SK-MEL-5 (cell line): ENCODE measurements at places on chromosomes 5 and 9.

DNA sequence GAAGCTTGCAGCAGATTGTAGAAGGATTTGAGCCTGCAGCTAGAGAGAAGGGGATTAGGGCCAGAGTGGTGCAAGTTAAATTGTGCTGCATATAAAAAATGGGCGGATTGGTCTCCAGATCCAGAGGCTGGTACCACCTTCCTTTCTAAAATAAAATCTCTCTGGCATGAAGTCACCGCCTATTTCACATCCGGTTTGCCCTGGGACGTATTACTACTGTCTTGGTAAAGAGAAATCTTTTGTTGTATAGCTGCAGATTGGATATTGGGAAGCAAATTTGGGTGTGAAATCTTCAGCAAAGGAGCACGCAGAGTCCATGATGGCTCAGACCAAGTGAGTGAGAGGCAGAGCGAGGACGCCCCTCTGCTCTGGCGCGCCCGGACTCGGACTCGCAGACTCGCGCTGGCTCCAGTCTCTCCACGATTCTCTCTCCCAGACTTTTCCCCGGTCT, at the start of gene GABRA1:
TSS of gene GABRA1 (plus strand) at position 180 of the 451 bp plus-strand sequence. CDS start 2,691 bp downstream, outside the sequence.
- no peak for DNase-seq

DNA sequence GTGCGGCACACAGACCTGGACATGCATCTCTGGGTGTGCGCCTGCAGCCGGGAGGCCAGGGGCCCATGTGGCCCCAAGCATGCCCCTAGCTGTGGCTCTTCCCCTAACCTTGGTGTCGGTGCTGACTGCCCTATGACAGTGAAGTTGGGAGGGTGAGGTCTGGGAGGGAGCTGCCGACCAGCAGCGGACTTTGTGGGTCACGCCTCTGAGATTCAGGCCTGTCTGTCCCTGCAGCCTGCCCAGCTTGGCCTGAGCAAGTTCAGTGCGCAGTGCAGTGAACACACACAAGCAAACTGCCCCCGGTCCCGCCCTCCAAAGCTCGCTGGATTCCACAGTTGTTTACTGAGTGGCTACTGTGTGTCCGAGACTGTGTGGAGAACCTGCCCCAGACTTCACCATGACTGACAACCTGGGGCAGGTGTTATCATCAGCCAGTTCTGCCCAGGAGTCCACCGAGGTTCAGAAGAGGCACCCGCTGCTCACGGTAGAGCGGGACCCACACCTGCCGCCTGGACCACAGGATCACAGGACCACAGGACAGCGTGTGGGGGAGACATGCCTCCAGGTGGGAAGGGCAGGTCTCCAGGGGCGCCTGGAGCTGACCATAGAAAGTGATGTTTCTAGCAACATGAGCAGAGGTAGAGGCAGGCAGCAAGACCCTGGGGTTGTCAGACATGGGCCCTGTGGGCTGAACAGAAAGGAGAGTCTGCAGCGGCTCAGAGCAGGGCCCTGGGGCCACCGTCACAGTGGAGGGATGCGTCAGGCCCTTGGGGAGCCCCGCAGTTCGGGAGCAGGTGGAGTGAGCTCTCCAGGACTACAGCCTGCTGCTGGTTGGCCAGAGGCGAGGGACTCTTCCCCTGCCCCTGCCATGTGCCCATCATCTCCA, 105.1 kb downstream of the PHF2 start:
- no peak for DNase-seq

DNA sequence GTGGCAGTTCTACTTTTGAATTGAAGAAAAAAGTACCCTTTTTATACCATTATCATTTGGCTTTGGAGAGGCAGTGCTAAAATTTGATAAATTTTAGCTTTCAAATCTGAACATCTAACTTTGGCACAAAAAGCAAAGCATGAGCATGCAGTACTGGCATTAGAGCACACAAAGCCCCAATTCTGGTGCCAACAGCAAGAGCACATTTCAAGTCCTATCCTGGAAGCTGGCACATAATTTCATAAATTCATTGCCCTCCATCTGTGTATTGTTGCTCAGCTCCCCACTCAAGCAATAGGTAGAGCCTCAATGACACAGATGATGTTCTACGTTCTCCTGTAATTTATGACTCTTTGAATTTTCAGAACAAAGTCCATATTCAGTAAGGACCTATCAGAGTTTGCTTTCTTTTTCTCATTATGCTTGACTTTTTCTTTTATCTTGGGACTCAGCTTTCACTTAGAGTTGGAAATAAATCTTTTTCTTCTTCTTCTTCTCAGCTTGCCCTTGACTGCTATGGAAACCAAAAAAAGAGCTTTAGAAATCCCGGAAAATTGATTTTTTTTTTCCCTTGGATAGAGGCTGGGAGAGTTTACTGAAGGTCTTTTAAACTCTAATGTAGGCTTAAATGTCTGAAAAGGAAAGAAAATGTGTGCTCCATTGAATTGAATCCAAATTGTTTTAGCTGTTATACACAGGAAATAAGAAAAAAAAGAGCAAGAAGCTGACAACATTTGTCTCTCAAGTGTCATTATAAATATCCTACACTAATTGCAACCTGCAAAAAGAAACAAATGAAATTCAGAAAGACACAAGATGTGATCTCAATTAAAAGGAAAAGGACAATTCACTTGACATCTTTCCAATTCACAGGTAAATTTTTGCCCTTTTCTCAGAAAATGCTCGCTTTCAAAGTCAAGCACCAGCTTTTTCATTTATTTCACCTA, 380.8 kb upstream of the CDH18 start:
- DNase-seq: no peak

GRCh38 chr9:83670381-83670780, 37.4 kb downstream of the UBQLN1 start:
- DNase-seq: no peak

GRCh38 chr9:112530751-112531205, 44.2 kb downstream of the KIAA1958 start:
- no peak for DNase-seq

DNA sequence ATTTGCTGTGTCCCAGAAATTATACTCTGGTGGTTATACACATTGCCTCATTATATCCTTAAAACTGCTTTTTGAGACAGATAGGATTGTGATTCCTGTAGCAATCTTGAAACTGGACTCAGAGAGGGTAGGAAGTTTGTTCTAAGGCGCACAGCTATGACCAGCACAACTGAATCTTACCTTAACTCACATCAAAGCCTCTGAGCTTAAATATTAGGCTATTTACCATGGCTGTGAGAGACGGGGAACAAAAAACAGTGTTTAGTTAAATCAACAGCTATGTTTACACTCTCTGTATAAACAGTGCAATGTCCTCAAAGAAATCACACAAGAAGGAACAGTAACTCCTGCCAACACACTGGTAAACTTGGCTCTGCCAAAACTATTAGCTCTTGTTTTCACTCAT, 50.9 kb upstream of the TUT7 start:
- DNase-seq: no peak

DNA sequence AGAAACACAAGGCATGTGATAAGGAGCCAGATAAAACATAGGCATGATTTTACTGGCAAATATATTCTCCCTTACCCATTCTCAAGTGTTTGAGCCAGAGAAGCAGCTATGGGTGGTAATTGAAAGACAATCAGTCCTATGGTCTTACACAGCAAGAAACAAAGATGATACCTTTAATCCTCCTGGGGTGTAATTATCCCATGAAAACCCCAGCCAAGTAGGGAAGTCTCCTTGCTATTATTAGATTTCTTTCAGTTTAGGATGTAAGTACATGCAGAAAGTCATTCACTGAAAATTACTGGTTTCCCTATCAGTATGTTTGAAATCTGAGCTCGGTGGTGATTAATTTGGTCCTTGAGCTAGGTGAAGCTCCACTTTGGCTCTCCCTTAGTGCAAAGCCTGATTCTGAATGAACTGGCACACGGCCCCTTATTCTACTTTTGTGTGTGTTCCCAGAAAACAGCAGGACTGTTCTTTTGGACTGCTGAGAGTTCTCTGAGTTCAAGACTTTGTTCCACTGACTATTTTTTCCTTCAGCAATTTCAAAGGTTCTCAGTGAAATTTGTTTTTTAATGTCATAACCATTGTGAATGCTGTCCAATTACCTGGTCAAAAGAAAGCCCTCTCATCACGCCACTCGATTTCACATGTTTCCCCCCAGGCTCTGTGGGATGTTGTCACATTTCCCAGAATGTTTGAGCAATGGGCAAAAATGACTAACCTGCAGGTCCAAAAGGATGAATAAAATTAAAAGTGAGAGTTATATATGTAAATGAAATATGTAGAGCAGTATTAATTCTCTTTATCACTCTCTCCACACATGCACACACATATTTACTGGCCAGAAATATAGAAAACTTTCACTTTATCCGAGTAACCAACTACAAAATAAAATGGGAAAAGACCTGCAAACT, 343.0 kb downstream of the RAB3C start:
- no peak for DNase-seq

DNA sequence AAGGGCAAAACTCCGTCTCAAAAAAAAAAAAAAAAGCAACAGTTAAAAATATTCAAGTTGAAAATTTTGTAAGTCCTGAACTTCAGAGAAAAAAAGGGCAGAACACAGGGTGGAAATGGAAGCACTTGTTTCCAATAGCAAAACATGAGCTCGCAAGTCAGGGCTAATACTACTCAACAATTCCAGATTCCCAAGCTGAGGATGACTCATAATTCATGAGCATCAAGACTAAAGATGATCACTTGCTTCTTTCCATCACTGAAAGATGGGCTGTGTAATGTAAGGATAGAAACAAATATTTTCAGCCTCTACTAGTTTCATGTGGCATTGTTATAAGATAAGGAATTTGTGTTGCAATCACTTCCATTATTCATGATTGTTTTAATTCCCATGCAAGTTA, 33.5 kb upstream of the FST start:
- DNase-seq: no peak

- DNase-seq: no peak
Measured at GRCh38 chr5:168269937-168270330, 21.5 kb upstream of the WWC1 start.

DNA sequence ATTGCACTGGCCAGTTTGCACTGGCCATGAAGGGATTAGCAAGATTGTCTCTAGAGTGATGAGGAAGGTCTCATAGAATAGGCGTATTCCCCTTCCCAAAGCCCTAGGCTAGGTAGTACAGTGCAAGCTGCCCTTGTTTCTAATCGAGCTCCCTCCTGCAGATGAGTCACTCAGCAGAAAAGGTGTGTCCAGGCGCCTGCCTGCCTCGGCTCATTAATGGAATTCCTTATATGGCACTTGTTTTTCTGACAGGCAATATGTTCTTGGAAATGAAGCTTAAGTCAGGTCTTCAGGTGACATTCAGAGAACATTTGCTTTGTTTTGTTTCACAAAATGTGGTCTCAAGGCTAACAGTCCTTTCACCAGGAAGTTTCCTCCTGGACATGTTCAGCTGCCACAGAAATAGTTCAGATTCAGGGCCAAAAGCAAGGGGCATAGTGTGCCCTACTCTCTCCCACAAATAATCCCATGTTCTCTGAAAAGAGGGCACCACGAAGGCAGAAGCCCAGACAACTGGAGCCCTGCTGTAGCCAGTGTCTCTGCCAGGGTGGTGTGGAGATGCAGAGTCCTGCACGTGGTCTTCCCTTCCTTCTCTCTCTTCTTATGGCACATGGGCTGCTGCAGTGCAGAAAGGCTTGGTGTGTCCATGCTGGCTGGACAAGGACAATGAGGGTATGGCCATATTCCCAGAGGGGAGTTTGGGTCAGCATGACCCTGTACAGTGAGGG, 281.1 kb upstream of the MAP3K1 start:
- DNase-seq: no peak

GRCh38 chr9:89996773-89997172, 392.0 kb downstream of the GADD45G start:
- no peak for DNase-seq

- no peak for DNase-seq
Measured at GRCh38 chr9:120655005-120655622, 59.2 kb downstream of the MEGF9 start.

GRCh38 chr5:16673241-16674201, 56.7 kb upstream of the RETREG1 start:
- DNase-seq: no peak

DNA sequence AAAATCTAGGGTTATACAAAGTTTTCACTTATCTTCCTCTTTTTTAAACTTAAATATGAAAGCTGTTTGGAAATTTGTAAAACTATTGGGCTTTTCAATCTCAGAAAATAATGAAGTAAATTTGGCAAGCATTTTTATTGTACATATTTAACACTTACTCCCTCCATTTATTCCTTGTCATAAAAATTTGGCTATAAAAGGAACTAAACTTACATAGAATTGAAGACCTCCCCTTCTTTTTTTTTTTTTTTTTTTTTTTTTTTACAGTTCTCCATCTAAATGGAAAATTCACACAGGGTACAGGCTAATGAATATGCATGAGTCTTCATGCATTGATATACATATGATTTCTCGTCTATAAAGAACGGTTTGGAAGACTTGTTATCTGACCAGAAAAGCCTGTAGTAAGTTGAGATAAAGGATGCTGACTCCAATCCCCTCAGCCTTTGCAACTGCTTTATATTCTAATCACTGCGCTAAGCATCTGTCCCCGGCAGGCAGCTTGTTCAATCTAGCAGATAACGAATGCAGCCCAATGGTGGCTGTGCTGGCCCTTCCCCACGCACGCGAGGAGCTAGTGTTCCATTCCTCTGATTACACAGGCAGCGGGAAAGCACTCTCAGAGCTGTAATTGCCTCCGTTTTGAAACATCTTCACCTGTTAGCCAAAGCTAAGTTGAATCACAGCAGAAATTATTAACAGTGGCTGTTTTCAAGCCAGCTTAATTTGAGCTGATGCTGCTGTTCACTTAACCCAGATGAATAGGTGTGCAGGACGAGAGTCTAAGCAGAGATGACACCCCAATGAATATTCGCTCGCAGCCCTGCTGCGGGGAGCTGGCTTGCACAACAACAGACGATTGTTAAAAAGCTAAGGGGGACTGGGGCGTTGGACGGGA, 453.8 kb upstream of the ZNF608 start:
- no peak for DNase-seq

DNA sequence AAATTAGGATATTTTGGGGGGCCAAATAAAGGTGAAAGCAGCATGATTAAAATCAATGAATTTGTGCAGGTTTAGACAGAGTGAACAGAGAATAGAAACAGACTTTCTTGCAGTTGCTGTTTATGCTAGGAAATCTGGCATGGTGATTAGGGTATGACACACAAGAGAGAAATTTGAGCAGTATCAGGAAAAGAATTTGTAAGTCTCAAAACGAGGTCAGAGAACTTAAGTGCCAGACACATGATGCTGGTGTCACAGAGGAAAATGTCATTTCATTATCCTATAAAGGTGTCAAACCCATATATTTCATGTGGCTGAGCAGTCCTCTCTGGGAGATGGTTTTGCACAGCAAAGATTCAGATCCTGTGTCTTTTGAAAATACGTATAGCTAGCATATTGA, 15.7 kb downstream of the LVRN start:
- no peak for DNase-seq

DNA sequence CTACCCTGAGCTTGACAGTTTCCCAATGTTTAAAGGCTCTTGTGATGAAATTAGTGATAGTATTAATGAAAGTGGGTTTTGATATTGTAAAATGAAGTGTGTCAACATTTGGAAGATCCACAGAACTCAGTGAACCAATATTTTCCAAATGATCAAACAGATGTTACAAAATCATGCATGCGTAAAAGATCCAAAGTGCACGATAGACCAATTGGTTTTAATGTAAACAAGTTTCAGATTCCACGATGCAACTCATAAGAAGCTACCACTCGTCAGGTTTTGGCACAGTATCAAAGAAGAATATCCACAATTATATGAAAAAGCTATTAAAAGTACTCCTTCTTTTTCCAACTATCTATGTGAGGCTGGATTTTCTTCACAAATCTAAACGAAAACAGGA, 82.3 kb downstream of the SLC38A9 start:
- no peak for DNase-seq

GRCh38 chr5:176529741-176530141, 7.5 kb downstream of the RNF44 start:
- DNase-seq: no peak
